CD4-positive, alpha-beta memory T cell (primary cell): ENCODE measurements at places on chromosomes 6 and 20.
A peak's percentile ranks its signal among the peaks of the same experiment; 100 is the strongest.

- DNase-seq: no peak
Observed at GRCh38 chr20:52731093-52731492, 241.1 kb upstream of the TSHZ2 start.

DNA sequence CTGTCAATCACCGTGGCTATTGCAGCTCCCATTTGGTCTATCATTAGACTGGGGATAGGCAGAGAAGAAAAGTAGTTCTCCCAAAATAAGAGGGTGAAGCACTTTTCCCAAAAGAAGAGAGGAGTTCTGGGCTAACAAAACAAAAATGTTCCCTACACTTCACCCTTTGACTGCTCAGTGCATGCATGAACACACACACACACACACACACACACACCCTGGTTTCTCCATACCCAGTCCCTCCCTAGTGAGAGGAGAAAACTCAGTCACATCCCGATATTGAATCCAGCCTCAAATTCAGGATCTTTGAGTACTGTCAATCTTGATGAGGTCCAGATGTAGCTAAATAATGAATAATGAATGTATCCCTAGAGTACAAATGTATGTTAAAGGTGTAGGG, 4.6 kb upstream of the TBPL1 start:
- DNase-seq: no peak

DNA sequence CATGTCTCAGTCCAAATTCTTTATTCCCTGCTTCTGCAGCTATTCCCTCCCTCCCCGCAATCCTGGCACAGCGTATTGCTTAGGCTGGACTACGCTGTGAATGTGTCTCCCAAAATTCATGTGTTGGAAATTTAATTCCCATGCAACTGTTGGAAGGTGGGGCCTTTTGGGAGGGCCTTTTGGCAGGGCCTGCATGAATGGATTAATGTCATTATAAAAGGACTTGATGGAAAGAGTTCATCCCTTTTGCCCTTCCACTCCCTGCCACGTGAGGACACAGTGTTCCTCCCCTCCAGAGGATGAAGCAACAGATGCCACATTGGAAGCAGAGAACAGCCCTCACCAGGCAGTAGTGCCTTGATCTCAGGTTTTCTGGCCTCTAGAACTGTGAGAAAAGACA, 20.4 kb upstream of the NOTCH4 start:
- no peak for DNase-seq

GRCh38 chr6:169893624-169894023, 142.2 kb downstream of the ERMARD start:
- no peak for DNase-seq

DNA sequence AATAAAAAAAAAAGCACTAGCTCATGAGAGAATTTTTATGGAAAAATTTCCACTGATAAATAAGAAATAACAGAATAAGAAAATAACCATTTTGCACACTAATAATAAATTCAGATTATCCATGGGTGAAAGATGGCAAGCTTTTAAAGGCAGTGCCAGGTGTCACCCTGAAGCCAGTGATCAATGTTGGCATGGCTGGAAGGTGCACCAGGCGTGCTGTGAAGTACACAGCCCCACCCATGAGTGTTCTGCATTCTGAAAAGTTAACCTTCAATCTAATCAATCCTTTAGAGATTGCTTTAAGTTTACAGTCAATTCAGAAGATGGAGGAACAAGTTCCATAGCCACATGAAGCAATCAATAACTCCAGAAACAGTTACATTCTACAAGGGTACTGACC, 284.4 kb downstream of the C6orf118 start:
- no peak for DNase-seq

GRCh38 chr20:1370548-1371110, 22.2 kb downstream of the FKBP1A start:
- no peak for DNase-seq

GRCh38 chr20:10672624-10673127, 1.1 kb downstream of the JAG1 start:
- no peak for DNase-seq

DNA sequence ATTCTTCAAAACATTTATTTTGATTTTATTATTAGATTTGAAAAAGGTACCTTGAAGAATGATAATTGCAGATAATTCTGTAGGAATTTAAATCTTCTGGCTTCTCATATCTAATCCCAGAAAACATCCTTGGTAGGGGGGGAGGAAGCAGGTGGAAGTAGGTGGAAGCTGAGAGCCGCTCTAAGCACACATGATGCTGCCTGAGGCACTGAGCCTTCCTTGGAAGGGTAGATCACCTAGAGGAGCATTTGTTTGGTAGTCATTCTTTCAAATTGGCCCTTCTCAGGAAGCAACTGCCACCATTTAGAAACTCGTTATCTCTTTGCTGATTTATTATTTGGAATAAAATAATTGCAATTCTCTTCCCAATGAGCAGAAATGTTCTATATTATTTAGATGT, 623.3 kb downstream of the CD109 start:
- DNase-seq: no peak

- DNase-seq: no peak
Observed at GRCh38 chr6:133918208-133918930, 29.5 kb downstream of the TCF21 start.

DNA sequence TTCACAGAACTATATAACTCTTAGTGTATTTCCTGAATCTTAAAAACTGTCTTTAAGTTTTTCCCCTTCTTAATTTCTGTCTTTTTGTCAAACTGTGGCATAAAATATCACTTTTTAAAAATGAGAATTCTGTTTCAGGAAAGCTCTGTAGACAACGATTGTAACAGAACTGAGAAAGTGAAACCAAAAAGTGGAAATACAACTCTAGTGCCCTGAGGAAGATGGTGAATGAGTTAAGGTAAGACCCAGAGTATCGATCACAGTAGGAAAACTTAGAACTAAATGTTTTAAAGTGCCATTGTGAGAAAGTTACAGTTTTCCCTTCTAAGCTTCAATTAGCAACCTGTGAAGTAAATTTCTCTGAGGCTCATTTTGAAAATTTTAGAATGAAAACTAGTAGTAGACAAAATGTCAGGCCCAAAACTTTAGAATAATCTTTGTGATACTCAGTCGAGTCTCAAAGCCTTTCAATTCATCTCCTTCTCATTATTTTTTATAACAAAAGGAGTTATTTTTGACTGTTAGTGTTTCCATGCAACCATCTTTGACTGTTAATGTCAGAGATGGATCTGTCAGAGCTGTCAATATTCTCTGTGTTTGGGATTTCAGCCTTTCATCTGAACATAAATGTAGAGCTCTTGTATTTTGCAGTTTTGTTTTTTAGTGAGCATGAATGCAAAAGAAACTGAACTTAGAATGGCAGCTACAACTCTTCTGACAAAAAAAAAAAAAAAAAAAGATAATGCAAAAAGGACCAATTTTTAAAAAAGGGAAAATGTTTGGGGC, 19.0 kb upstream of the TRDN start:
- no peak for DNase-seq

DNA sequence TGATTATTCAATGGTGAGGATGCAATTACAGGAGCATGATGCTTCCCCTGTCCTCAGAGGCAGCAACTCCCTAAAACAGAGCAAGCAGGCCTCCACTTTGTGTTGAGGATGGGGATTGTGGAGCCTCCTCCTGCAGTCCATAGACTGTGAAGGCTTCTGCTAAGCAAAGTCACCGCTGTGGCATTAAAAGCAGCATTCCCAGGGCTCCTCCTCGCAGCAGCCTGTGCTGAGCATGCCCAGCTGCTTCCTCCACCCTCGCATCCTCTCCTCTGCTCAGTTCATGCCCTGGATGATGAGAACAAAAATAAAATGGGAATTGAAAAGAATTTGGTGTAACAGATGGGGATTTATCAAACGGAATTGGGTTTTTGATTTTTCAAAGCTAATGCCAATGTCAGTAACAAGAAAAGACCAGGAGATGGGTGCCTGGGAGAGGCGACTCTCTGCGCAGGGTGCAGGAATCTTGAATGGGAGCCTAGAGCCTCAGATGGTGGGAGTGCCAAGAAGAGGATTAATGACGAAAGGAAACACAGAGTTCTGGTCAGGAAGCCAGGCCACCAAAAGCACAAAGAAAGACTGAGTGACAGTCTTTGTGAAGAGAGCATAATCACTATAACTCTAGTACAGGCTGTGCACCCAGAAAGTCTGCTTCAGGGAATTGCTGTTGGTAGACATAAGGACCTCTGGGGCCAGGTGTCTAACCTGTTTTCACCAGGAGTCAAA, 347.6 kb downstream of the TPBG start:
- no peak for DNase-seq

DNA sequence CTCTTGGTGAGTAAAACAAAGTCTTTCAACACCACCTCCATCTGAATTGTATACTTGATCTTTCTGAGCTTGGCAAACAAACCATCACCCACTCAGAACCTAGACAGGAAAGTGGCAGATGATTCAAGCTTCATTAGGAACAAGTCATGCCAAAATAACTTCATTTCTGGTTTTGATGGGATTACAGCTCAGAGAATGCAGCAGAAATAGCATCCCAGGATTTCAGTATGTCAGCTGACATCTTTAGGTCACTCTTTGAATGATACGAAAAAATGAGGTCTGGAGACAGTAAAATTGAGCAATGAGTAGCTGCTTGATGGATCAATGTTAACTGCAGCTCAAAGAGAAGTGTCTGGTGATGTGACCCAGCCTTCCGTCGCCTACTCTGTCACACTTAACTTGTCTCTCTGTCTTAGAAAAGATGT, 92.4 kb downstream of the GJA10 start:
- DNase-seq: no peak

DNA sequence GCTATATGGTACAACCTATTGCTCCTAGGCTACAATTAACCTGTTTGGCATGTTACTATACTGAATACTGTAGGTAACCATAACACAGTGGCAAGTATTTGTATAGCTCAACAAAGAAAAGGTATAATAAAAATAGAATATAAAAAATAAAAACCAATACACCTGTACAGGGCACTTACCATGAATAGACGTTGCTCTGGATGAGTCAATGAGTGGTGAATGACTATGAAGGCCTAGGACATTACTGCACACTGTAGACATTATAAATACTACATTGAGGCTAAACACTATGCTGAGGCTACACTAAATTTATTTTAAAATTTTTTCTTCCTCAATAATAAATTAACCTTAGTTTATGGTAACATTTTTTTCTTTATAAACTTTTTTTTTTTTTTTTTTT, 18.6 kb downstream of the ELOVL5 start:
- no peak for DNase-seq

DNA sequence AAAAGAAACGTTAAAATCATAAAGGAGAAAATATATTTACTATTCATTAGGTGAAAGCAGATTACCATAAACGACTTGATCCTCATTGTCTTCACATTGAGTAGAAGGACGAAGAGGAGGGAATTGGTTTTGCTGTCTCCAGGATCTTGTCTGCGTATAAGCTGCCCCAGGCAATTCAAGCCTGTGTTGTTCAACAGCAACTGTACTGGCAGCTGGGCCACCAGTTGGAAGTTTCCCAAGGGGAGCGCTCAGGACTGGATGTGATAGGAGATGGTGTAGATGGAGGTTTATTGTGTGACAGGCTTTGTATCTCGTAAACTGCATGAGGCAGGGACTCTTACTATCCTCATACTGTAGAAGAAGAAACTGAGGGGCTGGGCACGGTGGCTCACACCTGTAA, 3.9 kb upstream of the FANCE start:
- DNase-seq: no peak

DNA sequence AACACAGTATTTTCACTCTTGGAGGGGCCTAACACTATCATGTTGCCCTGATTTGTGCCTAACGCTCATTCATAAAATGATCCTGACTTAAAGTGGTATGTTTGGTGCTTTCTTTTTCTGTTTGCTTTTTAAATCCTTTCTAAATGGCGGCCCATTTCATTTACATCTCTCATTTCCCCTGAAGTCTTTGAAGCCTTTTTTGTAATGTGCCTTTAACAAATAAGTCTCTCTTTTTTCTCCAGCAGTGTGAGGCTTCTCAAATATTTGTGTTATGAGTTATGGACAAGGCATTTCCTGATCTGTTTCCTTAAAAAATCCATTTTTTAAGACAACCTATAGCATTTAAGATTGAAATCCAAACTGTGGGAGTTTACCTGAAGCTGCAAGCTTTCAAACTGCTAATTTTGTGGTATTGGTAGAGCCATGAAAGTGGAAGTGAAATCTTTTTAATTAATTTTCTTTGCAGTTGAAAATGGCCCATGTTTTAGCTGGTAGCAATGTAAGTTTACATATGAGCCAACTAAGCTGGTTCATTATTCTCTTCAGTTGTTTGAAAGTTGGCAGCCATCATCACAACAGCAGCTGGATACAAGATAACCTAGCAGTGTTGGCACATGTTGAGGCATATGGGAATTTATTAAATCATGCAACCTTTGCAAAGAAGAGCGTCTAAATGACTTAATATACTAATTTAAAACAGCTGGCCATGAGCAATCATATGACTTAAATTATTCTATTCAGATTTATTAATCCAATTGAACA, 469.7 kb downstream of the CDKAL1 start:
- no peak for DNase-seq

DNA sequence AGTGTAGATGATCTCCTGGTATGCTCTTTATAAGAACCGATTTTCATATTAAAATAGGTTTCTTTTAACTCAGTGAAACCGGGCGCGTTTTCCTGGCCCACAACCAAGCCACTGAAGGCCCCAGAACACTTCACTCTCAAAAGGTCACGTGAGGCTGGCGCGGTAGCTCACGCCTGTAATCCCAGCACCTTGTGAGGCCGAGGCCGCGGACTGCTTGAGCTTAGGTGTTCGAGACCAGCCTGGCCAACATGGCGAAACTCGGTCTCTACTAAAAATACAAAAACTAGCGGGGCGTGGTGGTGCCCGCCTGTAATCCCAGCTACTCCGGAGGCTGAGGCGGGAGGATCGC, 402 bp upstream of the TAF8 start:
- peak; percentile 74 for DNase-seq

DNA sequence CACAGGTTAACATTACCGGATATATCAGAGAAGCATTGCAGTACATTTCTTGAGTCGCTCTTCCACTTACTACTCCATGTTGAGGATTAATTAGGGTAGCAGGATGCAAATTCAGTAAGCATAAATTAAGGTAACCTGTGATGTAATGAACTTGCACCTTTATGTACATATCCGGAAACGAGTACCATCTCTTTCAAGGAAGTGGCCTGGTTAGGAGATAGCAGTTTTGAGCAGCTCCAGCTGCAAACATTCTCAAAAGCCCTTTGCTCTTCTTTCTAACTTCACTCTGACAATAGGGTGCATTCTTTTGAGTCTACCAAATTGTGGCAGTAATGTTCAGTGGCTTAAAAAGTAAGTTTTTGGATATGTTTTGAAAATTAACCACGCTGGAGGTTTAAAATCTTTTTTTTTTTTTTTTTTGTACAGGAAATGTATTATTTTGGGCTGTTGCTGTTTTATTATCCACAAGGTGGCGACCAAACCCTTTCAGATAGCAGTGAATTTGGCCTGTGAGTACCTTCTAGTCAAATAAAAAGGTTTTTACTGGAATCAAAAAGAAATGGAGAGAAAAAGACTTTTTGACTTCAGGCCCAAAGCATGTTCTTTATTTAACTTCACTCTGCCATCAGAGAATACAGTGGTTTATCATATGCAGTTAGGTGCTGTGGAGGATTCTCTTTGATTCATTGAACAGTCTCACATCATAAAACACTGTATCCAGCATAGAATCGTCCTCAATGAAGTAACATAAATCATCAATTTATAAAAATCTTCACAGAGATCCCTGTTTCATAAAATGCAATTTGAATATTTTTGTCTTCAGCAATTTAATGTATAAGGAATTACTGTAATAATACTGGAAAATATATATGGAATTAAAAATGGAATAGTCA, 8.9 kb downstream of the FAM217B start:
- DNase-seq: peak; percentile 69
